CD4-positive, alpha-beta T cell treated with Interleukin-2 at 100 ng/mL for 4 hours (primary cell): ENCODE measurements at places on chromosomes 5 and 9.

GRCh38 chr9:92666236-92666635 is 3.7 kb downstream of the IPPK start:
- DNase-seq, result no peak

GRCh38 chr9:135865531-135865930 is 41.8 kb downstream of the CAMSAP1 start:
- DNase-seq, result no peak

GRCh38 chr9:113963017-113963620 is 87.0 kb downstream of the ZNF618 start:
- peak; percentile 18 for DNase-seq

GRCh38 chr5:127994087-127994660 is 89.4 kb upstream of the SLC12A2 start:
- no peak for DNase-seq

DNA sequence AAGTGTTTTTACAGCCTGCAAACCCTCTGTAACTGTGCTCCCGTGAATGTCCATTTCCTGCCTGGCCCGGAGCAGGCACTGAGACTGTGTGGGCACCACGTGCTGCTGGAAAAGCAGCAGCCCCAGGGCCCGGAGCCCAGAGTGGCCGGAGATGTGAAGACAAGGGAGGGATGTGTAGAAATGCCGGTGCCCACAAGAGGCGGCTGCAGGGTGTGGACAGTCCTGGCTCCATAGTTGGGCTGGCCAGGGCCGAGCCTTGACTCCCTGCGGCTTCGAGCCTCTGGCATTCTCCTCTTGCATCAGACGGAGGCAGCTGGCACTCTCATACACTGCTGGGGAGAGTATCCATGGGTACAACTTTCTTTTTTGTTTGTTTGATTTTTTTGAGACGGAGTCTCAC is 13.2 kb upstream of the GFPT2 start:
- no peak for DNase-seq

DNA sequence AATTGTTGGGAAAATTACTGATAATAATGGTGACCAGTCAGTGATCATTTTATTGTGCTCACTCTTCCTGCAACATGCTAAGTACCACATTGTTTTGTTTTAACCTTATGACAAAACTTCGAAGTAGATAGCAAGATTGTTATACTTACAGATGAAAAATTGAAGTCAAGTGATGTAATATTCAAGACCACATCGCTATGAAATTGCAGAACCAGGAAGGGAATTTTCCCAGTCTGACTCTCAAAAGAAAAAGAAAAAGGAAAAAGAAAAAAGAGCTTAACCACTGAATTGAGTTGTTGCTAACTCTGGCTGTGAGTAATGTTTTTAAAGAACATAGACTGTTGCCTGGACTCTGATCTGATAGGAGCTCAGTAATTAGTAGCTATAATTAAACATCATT is 170.6 kb upstream of the HAPLN1 start:
- no peak for DNase-seq

DNA sequence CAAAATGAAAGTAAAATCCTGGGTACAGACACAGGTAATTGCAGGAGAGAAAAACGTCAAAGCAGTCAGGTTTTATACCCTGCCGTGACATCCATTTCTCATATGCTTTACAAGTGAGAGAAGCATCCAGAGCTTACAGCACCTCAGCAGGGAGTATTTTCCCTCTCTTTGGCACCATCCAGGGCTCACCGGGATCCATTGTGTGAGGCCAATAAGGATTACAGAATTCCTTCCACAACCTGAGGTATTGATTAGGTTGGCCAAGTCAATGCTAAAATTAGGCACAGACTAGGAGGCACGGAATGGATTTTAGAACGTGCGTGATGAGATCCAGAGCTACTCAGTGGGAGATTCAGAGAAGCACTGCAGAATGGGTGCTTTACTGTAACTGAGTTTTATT is 296.6 kb downstream of the FBXL7 start:
- DNase-seq, result no peak

- peak; percentile 4 for DNase-seq
Measured at GRCh38 chr9:74742792-74743730, 144.7 kb downstream of the TRPM6 start.

DNA sequence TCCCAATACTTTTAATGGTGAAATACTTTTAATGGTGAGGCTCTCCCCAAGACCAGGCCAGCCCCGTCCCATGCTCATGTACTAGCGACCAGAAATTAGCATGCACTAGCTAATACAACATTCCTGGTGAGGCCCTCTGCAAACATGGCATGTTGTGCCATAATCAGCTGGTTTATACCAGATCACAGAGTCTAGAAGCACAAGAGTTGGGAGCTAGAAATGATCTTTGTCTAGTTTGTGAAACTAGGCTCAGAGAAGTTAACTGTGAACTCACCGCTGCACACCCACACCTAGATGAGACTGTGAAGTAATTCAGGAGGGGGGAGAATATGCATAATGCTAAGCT is 37.4 kb downstream of the MTMR12 start:
- DNase-seq, result no peak

DNA sequence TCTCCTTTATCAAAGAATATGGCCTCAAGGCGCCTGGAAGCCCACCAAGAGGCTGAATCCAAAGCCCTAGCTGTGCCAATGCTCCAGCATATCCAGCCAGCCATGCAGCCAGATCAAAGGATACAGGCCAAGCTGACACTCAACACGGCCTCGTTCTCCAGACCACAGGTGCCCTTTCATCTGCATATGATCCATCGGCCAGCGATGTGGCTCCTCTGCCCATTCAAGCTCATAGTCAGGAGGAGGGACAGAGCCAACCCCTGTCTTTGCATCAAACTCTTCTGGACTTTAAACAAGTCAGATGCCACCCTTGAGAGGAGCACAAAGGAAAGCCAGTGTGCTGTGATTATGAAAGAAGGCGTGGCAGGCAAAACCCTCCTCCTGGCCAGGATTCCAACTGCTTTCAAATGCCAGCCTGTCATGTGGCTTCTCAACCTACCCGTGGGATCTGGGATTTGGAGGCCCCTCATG is 42.5 kb downstream of the ADAM19 start:
- no peak for DNase-seq

GRCh38 chr5:133792024-133792423 is 176.4 kb downstream of the C5orf15 start:
- no peak for DNase-seq

- DNase-seq, result peak; percentile 35
Measured at GRCh38 chr5:132491368-132492364, 1.1 kb upstream of the IRF1 start.

DNA sequence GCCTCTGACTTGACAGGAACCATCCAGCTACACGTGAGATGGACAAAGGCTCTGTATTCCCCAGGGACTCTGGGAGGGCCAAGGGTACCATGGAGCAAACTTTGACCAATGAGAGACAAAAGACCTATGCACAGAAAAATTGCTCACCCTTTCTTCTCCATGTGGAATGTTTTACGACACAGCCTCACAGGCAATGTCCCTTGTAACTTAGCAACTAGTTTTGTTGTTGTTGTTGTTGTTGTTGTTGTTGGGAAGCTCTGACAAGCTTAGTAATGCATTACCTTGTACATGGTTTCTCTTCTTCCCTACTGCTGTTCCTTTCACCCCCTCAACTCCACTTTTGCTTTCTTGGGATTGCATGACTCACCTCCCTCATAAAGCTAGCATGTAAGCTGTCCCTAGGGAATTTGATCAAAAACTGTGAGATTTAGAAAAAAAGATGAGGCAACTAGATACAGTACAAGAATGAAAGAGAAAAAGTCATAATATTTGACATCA is 550.9 kb downstream of the RAB3C start:
- no peak for DNase-seq

DNA sequence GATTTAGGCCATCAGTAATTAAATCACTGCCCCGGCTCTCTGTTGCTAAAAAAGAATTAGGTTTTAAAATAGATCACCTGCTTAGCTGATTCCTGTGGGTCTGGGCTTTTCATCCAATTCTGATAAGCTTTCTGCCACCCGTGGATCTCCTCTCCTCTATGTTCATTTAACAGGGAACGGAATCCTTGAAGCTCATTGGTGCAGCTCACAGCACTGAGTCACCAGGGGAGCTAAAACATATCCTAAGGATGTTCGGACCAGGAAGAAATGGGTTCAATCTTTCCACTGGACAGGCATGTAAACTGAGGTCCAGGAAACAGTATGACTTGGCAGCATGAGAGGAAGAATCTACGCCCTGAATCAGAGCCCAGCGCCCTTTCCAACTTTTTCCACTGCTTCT is 267.1 kb upstream of the GRIA1 start:
- DNase-seq, result no peak

DNA sequence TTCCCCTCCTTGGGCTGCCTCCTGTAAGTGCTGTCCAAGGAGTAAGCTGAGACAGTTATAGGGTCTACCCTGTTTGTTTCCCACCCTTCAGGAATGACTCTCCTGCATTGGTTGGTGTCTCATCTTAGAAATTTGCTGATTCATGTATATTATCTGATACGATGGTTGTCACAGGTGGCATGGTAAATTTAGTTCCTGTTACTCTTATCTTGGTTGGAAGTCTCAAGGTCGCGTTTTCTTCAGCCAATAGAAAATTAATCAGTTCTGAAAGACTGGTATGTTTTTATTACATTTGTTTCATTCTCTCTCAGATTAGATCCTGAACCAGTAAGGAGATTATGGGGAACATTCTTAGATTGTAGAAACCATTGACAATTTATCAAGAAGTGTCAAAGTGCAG is 42.7 kb downstream of the SCGB3A1 start:
- no peak for DNase-seq

DNA sequence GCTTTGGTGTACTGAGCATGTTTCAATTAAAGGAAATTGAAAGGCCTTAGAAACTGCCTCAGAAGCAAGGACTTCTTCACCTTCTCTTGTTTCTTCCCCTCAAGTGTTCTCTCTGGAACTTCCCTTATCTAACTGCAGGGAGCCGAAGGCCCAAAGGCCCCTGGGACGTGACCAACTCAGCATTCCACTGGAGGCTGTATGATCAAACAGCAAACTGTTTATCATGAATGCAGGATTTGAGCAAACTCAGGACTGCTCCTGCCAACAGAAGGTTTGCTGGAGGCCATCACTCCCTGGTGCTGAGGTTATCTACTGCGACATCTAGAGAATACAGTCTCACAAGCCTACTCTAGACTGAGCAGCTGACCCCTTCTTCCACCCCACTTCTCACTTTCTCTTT is 4.8 kb upstream of the CDH10 start:
- DNase-seq, result no peak

DNA sequence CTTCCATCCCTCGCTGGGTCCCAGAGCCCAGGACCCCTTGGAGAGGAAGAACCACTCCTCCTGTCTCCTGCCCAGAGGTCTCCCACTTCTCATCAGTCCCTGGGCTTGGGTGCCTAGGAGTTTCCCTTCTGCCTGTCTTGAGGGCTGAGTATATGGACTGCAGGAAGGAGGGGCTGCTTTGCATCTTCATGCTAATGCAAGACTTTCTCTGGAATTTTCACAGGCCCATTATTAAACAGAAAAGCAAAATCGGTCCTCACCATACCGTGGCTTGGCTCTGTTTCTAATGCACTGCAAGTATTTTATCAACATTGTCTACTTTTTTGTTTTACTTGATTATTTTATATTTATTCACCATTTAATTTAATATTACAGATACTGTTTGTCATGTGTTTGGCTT is 34.5 kb downstream of the TRIO start:
- no peak for DNase-seq

- peak; percentile 9 for DNase-seq
Measured at GRCh38 chr5:65722575-65723403, 784 bp downstream of the NLN start.

GRCh38 chr5:120504057-120504456 is 40.0 kb downstream of the PRR16 start:
- no peak for DNase-seq

DNA sequence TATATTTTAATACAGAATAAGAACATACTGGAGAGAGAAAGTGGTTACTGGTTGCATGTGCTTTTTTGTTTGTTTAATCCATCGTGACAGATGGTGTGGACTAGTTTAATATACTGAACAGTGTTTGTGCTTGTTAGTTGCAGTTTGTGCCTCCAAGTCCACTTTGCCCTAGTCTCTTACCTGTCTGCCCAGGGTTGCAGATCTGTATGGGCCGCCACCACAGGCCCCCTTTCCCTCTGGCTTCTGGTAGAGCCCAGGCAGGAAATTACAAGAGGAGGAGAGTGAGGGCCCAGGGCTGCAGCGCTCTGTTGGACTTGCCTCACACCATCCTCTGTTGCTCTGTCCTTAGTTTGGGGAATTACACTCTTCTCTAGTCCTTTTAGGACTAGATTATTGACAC is 166.4 kb downstream of the KDM4C start:
- no peak for DNase-seq

- DNase-seq, result no peak
Measured at GRCh38 chr5:112549127-112549526, 130.1 kb upstream of the EPB41L4A start.

- no peak for DNase-seq
Measured at GRCh38 chr5:32223972-32224609, 50.0 kb upstream of the GOLPH3 start.

- DNase-seq, result no peak
Measured at GRCh38 chr5:147921136-147921535, 14.8 kb upstream of the C5orf46 start.

DNA sequence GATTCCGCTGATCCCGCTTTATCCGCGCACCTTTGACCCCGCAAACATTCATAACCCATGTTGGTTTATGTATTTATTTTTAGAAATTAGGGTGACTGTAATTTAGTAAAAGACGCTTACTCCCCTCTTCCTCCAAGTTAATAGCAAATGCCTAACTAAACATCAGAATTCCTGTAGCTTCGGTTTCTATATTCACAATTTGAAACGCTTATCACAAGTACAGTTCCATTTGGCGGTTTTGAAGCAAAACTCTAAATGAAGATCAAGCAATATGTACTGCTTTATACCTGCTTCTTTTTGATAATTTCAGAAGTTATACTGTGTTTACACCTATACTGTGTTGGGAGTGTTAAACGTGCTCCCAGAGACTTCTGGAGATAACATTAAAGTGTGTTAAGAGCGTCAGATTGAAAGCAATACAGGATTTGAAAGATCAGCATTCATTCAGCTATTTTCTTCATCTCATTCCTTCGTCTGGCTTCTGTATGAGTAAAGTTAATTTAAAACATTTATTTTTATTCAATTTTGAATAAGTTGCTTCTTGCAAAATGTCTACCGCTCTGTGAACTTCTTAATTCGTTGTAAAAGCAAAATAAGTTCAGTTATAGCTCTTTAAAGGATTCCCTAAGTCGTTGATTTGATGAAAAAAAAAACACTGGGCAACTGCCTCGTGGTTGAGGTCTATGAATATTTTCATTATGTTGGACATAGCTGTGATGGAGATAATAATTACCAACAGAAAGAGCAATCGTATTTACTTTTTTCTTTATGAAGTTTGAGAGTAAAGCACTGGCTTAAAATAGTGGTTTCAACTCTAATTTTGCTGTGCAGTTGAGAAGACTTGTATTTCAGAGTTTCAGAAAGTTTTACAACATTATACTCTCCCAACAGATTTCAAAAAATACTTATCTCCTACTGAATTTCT is 2.5 kb downstream of the PRDM6 start:
- no peak for DNase-seq

- DNase-seq, result no peak
Measured at GRCh38 chr5:127772531-127772930, 69.3 kb downstream of the CCDC192 start.

- DNase-seq, result no peak
Measured at GRCh38 chr5:126984632-126985031, 45.7 kb downstream of the MARCHF3 start.
